B cell (primary cell): ENCODE measurements at places on chromosomes 5 and 9. TPM values are rescaled to one million over a fixed set of nuclear protein-coding genes. Genes with fewer than 3 reads are reported as not detected.

Gene KIAA1958
- 15.3 and 17.2 TPM in 2 replicates for total RNA-seq

Gene GZMA
- 0.58 TPM in 1 of 2 replicates, not detected in the other for total RNA-seq

Gene C5orf34
- 5.1 and 5.5 TPM in 2 replicates for total RNA-seq

Gene GPR21
- total RNA-seq = 2.3 and 2.5 TPM in 2 replicates

Gene LCP2
- total RNA-seq = 13.6 and 13.9 TPM in 2 replicates

Gene SIL1
- 17.9 and 19.8 TPM in 2 replicates for total RNA-seq

Gene LHX2
- total RNA-seq = 0.49 TPM in 1 of 2 replicates, not detected in the other

DNA sequence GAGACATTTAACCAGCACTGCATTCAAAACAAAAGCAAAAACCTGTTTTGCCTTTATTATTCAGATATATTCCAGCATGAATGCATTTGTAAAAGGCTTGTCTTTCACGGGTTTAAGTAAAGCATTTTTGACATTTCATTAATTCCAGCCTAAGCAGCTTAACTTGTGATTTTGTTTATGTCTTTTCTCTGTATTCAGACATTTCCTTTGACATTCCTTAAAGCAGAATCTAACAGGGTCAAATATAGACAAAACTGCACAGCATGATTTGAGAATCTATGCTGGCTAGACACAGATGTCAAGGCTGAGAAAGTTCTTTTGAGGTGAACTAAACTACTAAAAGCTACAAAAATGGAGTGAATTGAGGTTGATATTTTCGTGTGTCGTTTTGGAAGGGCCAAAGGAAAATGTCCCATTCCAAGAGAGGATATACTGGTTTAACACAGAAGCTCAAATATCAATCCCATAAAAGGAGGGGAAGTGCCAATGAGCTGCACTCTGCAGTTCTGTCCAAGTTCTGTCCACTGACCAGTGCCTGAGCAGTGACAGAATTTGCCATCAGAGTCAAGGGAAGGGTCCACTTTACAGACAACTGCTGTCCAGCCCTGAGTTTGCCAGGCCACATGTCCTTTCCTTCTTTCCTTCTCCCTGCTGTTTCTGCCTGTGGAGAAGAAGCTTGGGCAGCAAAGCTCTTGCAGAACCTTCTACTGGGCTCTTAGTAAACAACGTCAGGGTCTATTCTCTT is 198.7 kb upstream of the KLF9 start:
- no peak overlapping the region for H3K27ac ChIP-seq
- DNase-seq = no peak
- no peak overlapping the region for H3K4me3 ChIP-seq
- no peaks in the 10 kb centered on the region for H3K4me1 ChIP-seq

DNA sequence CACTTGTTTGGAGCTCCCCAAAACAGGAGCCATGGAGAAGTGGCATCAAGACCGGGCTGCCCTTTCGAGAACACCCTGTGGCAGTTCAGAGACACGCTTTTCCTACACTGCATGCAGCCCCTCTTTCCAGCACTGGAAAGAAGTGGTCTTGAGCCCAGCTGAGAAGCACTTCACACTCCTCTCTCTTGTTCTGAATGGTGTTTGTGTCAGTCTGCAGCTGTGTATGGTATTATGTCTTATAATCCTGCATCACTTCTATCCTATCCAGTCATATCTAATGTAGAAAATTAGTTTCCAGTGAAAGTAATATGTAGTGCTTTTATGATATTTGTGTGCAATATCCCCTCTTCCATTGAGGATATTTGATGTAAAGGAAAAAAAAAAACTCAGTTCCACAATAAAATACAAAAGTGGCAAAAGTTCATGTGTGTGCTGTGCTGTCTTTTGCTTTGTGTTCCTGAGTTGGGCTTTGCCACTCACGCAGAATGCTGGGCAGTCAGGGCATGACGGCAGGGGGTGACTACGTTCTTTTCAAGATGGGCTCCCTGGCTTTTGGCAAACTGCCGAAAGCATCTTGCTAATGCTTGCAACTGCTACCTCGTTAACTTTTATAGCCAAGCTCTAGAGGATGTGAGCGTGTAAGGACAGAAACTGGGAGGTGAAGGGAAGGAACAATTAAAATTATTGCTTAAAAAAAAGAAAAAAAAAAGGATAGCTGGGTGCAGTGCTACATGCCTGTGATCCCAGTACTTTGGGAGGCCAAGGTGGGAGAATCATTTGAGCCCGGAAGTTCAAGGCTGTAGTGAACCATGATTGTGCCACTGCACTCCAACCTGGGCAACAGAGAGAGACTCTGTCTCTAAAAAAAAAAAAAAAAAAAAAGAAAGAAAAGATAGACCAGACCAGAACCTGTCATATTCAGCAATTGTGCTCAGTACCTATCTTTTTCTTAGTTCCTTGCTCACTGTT is 102.2 kb downstream of the MAP1B start:
- H3K27me3 ChIP-seq = no peaks in the 10 kb centered on the region
- no peak for DNase-seq
- no peaks in the 10 kb centered on the region for H3K36me3 ChIP-seq
- H3K27ac ChIP-seq = no peak overlapping the region
- no peaks in the 10 kb centered on the region for H3K4me1 ChIP-seq

- no peak overlapping the region for H3K27ac ChIP-seq
- peaks cover under 1% of the 10 kb centered on the region for H3K4me1 ChIP-seq
- H3K4me3 ChIP-seq = no peak overlapping the region
- DNase-seq = no peak
- no peaks in the 10 kb centered on the region for H3K36me3 ChIP-seq
Observed at GRCh38 chr5:173808079-173808808, 79.9 kb upstream of the CPEB4 start.

DNA sequence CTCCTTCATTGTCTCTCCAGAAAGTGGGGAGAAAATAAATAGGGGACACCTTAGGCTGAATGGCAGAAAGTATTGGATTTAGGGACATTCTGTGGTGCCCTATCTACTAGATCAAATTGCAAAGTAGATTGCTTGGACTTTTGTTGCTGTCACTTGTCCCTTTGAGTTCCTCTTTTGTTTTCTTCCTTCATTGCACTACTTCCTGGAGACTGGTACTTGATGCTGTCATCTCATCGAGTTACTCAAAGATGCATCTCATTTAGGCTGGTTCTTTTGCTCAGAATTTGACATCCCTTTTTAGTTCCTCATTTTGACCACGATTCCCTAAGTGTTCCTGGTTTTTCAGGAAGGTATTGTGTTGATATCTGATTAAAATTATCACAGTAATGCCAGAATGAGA is 137.6 kb downstream of the ADGRV1 start:
- no peak overlapping the region for H3K4me3 ChIP-seq
- H3K4me1 ChIP-seq = no peaks in the 10 kb centered on the region
- no peak overlapping the region for H3K27ac ChIP-seq
- no peak for DNase-seq

DNA sequence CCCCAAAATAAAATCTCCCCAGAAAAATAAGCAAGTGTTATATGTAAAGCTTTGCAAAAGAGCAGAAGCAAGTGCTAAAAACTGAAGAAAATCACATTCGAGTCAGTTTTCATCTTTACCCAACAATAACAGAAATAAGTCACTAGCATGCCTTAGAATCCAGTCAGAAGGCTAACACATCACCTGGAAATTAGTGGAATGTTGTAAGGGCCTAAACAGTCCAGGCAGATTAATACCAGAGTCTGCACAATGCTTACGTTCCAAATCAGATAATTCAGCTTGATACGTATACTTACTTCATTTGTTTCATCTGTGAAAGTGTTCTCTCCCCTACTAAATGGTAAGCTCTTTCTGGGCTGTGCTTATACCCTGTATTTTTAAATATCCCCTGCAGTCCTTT is 42.7 kb downstream of the SUSD1 start:
- H3K4me1 ChIP-seq = peaks cover 10% of the 10 kb centered on the region
- no peaks in the 10 kb centered on the region for H3K27me3 ChIP-seq
- DNase-seq = no peak
- no peak overlapping the region for H3K27ac ChIP-seq
- no peak overlapping the region for H3K4me3 ChIP-seq

- no peaks in the 10 kb centered on the region for H3K4me1 ChIP-seq
- no peak overlapping the region for H3K4me3 ChIP-seq
- H3K27ac ChIP-seq = no peak overlapping the region
- DNase-seq = no peak
Observed at GRCh38 chr5:52864371-52864770, 76.7 kb downstream of the ITGA1 start.

DNA sequence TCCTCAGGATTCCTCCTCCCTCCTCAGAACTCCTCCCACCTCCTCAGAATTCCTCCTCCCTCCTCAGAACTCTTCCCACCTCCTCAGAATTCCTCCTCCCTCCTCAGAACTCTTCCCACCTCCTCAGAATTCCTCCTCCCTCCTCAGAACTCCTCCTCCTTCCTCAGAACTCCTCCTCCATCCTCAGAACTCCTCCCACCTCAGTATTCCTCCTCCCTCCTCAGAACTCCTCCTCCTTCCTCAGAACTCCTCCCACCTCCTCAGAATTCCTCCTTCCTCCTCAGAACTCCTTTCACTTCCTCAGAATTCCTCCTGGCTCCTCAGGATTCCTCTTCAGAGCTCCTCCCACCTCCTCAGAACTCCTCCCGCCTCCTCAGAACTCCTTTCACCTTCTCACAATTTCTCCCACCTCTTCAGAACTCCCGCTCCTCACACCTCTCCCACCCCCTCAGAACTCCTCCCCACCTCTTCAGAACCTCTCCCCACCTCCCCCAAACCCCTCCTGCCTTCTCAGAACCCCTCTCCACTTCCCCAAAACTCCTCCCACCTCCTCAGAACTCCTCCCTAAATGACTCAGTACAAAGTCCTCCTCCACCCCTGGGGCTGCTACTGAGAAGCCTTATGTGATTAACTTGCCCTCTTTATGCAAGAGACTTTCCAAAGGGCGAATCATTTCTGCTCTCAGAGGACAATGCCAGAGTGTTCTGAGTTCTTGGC is 23.2 kb downstream of the SLC46A2 start:
- no peak overlapping the region for H3K4me3 ChIP-seq
- H3K4me1 ChIP-seq = peaks cover 39% of the 10 kb centered on the region
- no peak for DNase-seq
- no peak overlapping the region for H3K27ac ChIP-seq
- peaks cover 15% of the 10 kb centered on the region for H3K36me3 ChIP-seq

DNA sequence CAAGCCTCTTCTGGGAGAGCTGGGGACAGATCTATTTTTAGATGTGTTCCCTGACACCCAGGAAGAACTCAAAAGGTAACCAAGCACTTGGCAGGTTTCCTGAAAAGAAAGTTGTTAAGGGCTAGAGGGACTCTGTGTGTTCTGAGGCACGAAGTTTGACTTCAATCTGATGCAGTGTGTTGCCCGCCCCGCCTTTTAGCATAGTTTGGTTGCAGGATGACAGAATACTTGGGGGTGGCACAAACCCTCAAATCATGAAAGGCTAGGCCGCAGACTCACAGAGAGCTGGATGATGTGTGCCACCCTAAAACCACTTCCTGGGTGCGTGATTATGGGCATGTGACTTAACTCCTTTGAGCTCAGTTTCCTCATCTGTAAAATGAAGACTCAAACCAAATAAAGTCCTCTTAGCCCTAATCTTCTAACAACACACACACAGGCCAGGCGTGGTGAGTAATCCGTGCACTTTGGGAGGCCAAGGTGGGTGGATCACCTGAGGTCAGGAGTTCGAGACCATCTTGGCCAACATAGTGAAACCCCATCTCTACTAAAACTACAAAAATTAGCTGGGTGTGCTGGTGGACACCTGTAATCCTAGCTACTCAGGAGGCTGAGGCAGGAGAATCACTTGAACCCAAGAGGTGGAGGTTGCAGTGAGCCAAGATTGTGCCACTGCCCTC is 12.8 kb upstream of the NDFIP1 start:
- no peaks in the 10 kb centered on the region for H3K36me3 ChIP-seq
- peak; percentile 10 for DNase-seq
- H3K27me3 ChIP-seq = no peaks in the 10 kb centered on the region
- peaks cover 4% of the 10 kb centered on the region for H3K4me1 ChIP-seq

GRCh38 chr5:1542781-1543180 is 19.0 kb upstream of the LPCAT1 start:
- no peak overlapping the region for H3K27ac ChIP-seq
- H3K4me1 ChIP-seq = no peaks in the 10 kb centered on the region
- no peaks in the 10 kb centered on the region for H3K27me3 ChIP-seq
- no peaks in the 10 kb centered on the region for H3K36me3 ChIP-seq
- no peak for DNase-seq

GRCh38 chr5:1772634-1773033 is 27.0 kb downstream of the MRPL36 start:
- no peak overlapping the region for H3K4me3 ChIP-seq
- no peaks in the 10 kb centered on the region for H3K27me3 ChIP-seq
- DNase-seq = no peak
- H3K36me3 ChIP-seq = no peaks in the 10 kb centered on the region
- no peaks in the 10 kb centered on the region for H3K4me1 ChIP-seq
- no peak overlapping the region for H3K27ac ChIP-seq

- no peaks in the 10 kb centered on the region for H3K27me3 ChIP-seq
- no peak overlapping the region for H3K4me3 ChIP-seq
- H3K27ac ChIP-seq = no peak overlapping the region
- H3K36me3 ChIP-seq = no peaks in the 10 kb centered on the region
- DNase-seq = no peak
Observed at GRCh38 chr5:142852416-142853198, 82.4 kb downstream of the ARHGAP26 start.

GRCh38 chr9:35488021-35488420 is 1.9 kb upstream of the RUSC2 start:
- DNase-seq = no peak
- H3K4me1 ChIP-seq = peaks cover 14% of the 10 kb centered on the region
- H3K27ac ChIP-seq = no peak overlapping the region
- no peaks in the 10 kb centered on the region for H3K27me3 ChIP-seq
- no peak overlapping the region for H3K4me3 ChIP-seq

- no peaks in the 10 kb centered on the region for H3K36me3 ChIP-seq
- no peak overlapping the region for H3K27ac ChIP-seq
- no peak overlapping the region for H3K4me3 ChIP-seq
- peaks cover 18% of the 10 kb centered on the region for H3K4me1 ChIP-seq
- no peaks in the 10 kb centered on the region for H3K27me3 ChIP-seq
- DNase-seq = no peak
Observed at GRCh38 chr9:98191181-98191608, 1.2 kb downstream of the CORO2A start.

GRCh38 chr9:89593727-89594427 is 10.9 kb upstream of the GADD45G start:
- H3K27ac ChIP-seq = no peak overlapping the region
- no peaks in the 10 kb centered on the region for H3K4me1 ChIP-seq
- H3K27me3 ChIP-seq = peaks cover 19% of the 10 kb centered on the region
- no peak overlapping the region for H3K4me3 ChIP-seq

- H3K27ac ChIP-seq = no peak overlapping the region
- no peak overlapping the region for H3K4me3 ChIP-seq
- H3K27me3 ChIP-seq = no peaks in the 10 kb centered on the region
- H3K36me3 ChIP-seq = no peaks in the 10 kb centered on the region
Observed at GRCh38 chr9:16540743-16541613, 329.5 kb downstream of the BNC2 start.

GRCh38 chr9:121322037-121322736 is 47.9 kb downstream of the STOM start:
- no peak overlapping the region for H3K4me3 ChIP-seq
- DNase-seq = no peak
- H3K36me3 ChIP-seq = peaks cover 8% of the 10 kb centered on the region
- H3K27me3 ChIP-seq = no peaks in the 10 kb centered on the region
- H3K27ac ChIP-seq = no peak overlapping the region
- no peaks in the 10 kb centered on the region for H3K4me1 ChIP-seq

GRCh38 chr9:91903126-91903911 is 46.7 kb downstream of the ROR2 start:
- no peaks in the 10 kb centered on the region for H3K36me3 ChIP-seq
- H3K4me1 ChIP-seq = peaks cover 7% of the 10 kb centered on the region
- H3K27ac ChIP-seq = no peak overlapping the region
- peaks cover 17% of the 10 kb centered on the region for H3K27me3 ChIP-seq
- DNase-seq = no peak
